Cortex of kidney (tissue), 1 donor: ENCODE measurements at places on chromosomes 3 and 15.

DNA sequence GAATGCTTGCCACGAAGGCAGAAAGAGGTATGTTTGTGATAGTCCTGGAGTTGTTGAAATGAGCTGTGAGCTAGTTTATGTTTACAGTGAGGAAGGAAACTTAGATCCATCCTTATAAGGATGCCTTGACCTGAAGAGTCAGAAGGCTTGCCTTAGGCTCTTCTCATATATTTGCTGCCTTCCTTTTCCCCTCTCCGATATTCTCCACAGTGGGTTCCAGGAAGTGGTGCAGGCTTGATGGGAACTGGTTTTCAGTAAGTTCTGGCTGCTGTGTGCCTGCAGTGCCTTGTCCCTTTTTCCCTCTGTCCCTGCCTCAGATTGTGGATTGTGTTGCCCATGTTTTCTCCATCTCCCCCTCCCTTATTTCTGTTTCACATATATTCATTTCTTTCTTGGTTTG is 287.3 kb upstream of the UBE2E1 start:
- DNase-seq, result no peak

DNA sequence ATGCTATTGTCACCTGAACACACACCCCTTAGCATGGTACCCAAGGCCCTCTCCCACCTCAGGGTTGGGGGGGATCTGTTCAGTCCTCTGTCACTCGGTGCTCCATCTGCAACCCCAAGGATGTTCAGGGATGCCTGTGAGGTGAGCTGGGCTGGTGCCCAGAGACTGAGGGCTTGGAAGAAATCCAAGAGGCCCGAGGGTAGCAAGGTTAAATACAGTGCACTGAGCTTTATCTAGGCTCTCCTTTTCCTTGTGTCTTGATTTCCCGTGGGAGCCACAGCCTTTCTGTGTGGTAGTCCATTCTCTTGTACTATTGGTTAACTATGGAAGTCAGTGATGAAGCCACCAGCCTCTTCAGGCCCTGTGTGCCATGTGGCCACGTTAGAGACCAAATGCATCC is 18.7 kb upstream of the WNT5A start:
- DNase-seq, result no peak

GRCh38 chr3:32946973-32947788 is 4.3 kb upstream of the CCR4 start:
- no peak for DNase-seq

- no peak for DNase-seq
Measured at GRCh38 chr3:134857776-134858362, 62.8 kb downstream of the EPHB1 start.

DNA sequence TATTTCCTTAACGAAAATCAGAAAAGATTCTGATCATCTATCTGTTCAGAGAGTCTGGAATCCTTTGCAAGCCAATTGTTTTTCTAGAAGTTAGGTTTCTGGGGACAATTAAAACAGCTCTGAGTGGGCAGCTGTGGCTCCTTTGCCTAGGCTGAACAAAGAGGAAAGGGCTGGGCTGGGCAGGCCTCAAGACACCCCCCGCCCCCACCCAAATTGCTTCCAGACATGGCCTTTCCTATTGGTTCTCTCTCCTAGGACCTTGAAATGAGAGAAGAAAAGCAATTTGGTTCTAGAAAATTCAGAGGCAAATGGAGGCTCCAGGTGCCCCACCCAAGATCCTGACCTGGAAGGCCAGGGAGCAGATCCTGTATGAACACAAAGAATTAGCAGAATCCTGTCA is 2.3 kb upstream of the ADPGK start:
- DNase-seq, result no peak

DNA sequence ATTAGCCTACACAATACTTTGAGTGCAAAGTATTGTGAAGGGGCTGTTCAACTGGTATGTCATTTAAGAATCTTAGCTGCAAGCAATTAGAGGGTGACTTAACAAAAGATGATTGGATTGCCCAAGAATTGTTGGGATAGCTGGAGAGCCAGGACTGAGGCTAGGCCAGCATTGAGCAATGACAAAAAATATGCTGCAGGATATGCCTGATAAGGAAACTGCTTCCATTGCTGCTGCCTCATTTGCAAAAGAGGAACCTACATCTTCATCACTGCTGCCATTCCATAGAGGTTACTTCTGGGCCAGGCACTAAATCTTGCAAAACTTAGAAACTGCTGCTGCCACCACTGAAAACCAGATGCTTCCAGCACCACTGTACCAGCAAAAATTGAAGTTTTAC is 108.0 kb upstream of the TBC1D5 start:
- DNase-seq, result no peak

DNA sequence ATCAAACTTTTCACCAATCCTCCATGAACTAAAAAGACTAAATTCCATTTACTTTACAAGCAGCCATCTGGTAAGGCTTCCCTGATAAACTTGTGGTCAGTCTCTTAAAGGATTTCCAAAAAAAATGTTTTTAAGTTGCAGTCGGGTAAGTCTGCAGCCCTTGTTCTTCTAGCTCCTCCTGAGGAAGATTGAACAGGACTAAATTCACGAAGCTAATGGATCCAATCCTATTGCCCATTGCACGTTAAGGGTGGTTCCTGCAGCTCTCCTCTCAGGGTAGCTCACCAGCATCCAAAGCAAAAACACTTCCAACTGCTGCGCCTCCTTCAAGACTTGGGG is 2.8 kb downstream of the HES1 start:
- no peak for DNase-seq

DNA sequence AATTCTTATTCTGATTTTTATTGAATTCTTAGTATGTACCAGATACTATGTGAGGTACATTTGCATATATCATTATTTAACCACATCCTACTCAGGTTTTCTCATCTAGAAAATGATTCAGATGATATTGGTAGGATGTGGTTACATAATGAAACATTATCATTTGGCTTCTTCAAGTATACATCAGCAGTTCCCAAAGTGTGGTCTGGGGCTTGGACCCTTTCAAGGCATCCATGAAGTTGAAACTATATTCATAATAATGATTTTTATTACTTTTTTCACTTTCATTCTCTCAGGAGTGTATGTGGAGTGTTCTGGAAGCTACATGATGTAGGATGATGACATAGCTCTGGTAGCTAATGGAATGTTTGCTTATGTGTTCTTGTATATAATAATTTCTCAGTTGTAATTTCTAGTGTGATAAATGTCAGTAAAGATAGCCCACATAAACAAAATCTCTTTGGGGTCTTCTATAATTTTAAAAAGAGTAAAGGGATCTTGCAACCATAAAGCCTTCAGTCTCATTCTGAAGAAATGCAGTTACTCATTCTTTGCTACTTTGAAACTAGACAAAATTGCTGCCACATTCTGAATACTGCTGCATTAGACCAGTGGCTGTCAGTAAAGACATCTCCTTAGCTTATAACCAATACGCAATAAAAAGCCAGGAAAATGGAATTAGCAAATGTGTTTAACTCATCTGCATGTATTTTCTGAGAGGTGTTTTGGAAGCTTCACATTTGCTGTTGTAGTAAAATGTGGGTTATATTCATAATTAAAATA is 95.8 kb downstream of the PPARG start:
- no peak for DNase-seq

DNA sequence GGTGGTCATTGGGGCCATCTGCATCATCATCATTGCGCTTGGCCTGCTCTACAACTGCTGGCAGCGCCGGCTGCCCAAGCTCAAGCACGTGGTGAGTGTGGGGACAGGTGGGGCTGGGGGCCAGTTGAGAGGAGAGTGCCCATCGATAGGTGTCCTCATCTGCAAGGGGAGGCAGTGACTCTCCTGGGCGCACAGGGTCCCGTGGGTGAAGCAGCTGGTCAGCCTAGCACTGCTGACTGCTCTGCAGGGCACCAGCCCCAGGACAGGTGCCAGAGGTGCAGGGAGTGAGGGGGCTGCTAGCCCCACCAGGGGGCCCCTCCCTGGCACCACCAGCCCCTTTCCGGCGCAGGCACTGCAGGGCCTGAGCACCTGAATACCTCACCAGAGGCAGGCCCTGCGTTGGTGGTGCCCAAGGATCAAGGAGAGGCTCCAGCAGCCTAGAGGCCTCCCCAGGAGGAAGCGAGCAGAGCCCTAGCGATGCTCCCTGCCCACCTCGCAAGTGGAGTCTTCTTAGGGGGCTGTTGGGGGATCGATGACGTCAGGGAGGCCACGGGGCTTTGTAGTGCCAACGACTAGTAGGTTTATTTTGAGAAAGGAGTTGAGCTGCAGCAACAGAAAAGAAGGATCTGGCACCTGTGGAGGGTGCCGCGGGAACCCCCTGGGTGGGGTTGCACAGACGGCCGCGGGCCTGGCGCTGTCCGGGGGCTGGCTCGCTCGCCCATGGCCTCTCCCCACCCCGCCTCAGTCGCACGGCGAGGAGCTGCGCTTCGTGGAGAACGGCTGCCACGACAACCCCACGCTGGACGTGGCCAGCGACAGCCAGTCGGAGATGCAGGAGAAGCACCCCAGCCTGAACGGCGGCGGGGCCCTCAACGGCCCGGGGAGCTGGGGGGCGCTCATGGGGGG is 976 bp upstream of the ABTB1 start:
- no peak for DNase-seq

GRCh38 chr15:77839456-77839855 is 206.7 kb upstream of the LINGO1 start:
- DNase-seq, result no peak

DNA sequence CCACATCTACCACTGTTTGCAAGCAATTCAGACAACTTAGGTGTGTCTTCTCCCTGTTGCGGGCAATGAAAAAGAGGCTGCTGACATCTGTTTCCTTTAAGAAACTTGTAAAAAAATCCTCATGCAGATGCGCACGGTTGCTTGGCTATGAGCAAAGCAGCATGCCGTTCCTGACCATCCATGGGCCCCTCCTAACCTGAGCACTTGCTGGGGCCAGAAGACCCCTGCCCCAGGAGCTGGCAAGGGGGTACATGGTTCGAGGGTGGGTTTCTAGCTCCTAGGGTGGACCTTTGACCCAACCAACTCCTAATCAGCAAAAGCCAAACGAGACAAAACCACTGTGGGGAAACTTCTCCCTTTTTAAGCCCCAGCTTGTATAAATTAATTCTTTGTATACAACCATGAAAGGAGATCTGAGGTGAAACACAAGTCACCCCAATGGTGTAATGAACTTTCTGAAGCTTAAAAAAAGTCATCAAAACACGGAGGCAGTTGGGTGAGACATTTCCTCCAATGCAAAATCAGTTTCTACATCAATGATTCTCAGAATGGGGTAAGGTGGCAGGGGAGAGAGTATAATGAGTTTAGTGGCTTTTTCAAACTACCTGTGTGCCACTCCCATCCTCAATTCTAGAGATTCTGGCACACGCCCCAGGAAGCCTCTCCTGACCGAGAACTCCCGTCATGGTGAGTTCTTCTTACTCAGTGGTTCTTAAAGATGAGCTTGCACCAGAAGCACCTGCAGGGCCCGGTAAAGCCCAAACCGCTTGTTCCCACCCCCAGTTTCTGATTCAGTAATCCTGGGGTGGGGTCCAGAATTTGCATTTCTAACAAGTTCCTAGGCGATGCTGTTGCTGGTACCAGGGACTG is 44.1 kb downstream of the CPN2 start:
- DNase-seq, result no peak

DNA sequence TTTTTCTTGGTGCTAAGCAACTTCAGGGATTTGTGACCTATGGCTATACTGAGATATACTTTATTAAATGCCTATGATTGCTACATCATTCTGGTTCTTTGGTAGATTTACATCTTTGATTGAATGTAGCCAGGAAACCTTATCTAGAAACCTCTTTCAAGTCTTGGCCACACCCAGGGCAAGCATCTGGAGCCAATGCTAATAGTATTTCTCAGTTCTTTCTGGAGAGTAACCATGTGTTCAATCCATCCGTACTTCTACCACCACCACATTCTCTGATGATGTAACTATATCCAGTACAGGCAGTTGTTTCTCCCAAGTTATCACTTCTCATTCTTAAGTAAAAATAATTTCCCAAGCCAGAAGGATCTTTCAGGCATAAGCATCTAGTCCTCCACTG is 69.0 kb downstream of the NME9 start:
- no peak for DNase-seq

DNA sequence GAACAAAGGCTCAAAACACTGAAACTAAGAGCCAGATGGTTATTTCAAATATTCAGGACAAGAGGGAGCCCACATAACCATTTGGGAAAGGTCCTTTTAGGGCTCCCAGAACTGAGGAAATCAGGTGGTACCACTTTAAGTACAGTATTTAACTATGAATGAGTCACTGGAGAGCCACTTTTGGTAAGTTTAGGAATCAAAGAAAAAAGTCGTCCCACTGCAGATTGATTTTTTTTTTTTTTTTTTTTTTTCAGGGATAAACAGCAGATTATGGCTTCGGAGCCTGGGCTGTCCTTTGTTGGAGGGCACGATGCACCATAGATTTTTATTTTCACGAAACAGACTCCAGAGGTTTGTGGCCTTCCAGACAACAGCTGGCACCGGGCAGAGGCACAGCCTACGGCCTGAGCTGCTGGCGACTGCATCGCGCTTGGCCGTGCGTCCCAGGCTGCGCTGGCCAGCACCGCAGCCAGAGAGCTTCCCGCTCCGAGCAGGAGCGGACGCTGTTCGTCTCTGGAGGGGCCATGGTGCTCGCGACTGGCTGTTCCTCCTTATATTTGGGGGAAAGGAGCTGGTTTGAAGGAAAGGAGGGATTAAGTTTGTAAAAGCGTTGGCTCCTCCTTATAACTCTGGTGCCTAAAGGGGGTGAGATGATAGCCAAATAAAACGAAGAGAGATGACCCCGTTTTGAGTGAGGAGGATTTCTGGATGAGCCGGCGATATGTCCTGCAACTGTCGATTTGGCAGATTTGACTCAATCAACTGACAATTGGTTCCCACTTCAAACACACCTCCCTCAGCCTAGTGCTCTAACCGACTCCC is 152.9 kb upstream of the GOLIM4 start:
- no peak for DNase-seq

GRCh38 chr3:112560307-112560706 is 1.5 kb downstream of the ATG3 start:
- DNase-seq, result no peak

DNA sequence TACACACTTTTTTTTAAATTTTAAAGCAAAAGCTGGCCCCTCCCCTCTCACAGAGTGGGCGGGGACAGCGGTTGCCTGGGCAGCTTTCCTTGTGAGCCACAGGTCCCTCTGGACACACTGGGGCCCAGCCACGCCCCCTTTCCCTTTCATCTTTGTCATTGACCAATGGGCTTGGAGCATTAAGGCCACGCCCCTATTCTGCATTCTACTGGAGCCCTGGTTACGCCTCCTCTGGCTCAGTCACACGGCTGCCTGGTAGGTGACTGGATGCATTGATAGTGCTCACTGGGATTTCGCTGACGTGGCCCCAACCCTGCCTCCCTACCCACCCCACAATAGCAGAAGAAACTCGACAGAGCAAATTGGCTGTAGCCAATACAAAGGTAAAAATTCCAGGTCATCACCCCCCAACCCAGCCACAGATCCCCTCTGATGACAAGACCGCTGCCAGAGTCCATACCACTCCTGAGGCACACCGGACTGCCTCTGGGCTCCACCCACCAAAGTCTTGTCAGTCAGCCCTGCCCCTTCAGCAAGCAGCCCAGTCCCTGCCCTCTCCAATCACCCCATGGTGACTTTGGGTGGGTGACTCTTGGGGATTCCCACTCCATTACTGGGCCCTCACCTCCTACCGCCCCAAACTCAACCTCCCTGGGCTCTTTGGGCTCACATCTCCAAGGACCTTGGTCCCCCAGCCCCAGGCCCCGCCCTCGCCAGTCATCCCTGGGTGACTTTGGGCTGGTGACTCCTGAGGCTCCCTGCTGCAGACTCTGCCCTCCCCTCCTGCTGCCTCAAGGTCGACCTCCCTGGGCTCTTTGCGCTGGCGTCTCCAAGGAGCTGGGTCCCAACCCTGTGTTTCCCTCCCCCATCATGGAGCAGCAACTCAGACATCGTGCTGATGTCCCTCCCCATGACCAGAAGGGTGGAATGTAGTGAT is 112.2 kb upstream of the FAN1 start:
- no peak for DNase-seq

- DNase-seq, result no peak
Measured at GRCh38 chr3:40701016-40701588, 176.3 kb downstream of the ZNF621 start.
